Brain microvascular endothelial cell (primary cell): ENCODE measurements at places on chromosomes 4 and X.

- no peak for DNase-seq
These were observed 79.4 kb upstream of the FHL1 start for GRCh38 chrX:136067966-136068365.

- DNase-seq, result peak; percentile 50
These were observed 841 bp downstream of the ACOT9 start for GRCh38 chrX:23742174-23742696.

- no peak for DNase-seq
These were observed 53.3 kb downstream of the WDFY3 start for GRCh38 chr4:84913176-84913575.

GRCh38 chr4:108272561-108272960 lies 103.8 kb upstream of the LEF1 start:
- DNase-seq, result peak; percentile 12

DNA sequence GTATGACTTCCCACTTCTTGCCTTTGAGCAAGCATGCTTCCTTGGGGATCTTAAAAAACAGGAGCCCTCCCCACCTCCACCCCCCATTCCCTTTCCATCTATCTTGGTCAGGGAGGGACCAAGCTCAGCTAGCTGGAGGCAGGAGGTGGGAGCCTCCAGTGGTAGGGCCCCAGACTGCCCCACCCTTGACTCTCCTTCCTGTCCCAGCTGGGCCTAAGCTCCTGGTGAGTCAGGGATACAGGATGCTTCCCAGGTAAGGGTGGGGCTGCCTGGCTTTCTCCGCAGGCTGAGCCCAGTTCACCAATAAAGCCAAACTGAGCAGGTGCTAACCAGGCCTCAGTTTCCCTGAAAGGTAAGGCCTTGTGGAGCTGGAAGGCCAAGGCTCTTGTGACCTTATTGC lies 15.2 kb downstream of the EFNB1 start:
- DNase-seq, result no peak

DNA sequence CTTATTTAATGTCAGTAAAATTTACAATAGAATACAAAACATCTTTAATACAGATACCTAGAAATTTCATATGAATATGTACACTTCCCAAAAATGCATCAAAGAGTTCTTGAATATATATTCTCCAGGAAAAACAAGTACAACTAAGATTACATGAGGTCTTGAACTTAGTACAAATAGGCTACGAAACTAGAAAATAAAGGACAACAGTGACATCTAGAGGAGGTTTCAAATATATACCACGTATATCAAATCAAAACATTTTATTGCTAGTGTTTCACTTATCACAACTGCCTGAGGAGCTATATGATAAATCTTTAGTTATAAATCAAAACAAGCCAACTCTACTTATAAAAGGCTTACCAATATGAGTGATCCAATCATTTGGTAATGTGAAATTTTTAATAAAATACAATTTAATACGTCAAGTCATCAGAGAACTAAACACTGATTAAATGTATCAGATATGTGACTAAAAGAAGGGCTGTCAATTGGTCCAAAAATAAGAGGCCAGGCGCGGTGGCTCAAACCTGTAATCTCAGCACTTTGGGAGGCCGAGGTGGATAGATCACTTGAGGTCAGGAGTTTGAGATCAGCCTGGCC lies 36.6 kb downstream of the ANAPC10 start:
- DNase-seq, result no peak

GRCh38 chr4:17468619-17469221 lies 43.2 kb downstream of the QDPR start:
- peak; percentile 20 for DNase-seq

- DNase-seq, result no peak
These were observed 12.1 kb downstream of the SMS start for GRCh38 chrX:21952624-21953023.

DNA sequence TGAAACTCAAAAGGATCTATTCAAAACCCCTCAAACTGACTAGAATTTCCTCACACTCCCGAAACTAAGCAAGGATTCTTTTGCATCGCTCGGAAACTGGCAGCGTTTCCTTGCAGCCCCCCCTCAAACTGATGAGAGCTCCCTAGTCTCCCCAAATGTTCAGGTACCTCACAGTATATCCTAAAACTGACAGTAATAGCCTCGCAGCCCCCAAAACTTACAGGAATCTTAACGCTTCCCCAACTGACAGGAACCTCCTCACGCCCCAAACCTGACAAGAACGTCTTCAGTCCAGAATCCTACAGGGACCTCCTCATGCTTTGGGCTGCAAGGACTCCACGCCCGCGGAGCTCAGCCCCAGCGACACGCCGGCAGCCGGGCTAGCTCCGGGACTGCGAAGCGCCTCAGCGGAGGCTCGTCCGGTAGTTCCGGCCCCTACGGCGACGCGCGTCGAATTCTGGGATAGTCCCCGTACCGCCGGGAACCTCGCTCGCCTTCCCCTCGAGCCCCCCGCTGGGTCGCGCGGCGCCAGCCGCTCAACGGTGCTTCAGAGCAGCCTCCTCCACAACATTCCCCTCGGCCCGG lies 640 bp downstream of the PHF8 start:
- no peak for DNase-seq

DNA sequence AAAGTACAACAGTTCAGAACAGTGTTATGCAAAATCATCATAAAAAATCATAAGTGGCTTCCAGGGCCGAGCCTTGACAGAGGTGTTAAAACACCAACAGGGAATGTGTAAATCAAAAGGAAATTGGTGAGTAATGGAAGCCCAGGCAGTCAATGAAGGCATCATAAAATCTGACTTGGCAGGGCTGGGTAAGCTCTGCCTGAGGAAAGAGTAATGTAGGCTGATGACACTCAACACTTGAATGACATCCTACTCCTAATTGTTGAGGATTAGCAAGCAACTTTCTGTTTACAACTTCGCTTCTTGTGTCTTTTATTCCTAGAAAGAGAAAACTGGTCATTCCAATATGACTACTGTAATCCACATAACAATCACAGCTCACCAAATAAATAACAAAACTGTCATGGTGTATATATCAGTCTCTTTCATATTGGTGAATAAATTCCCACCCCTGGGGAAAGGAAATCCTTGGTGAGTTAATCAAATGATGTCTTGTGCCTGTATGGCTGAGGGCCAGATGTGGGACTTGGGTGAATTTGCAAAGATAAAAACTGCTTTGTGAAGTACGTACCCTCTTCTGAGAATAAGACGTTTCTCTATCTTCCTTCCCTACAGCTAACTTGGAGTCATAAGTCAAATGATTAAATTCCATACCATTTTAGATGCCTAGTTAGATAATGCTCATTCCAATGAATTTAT lies 196.8 kb downstream of the DCHS2 start:
- no peak for DNase-seq

DNA sequence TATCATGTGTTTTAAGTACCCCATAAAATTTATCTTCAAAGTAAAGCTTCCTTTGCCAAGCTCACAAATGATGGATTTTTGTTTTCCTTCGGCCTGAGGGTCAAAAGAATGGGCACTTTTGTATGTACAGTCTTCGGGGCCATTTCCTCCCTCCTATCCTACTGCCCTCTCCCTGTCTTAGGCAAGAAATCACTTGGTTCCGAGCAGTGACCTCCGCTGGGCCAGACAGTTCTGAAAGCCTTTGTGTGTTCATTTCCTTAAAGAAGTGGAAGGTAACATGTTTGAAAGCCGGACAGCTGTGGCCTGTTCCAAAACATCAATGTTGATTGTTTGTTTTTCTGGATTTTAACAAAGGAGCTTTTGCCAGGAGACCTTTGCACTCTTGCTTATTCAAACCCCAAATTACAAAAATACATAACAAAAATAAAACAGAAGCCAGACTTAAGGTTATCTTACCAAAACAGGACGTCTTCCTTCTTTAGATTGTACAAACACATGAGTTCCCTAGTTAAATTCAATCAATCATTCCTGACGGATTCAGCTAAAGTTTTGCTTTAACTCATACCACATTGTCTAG lies 110.6 kb upstream of the LIMCH1 start:
- no peak for DNase-seq

DNA sequence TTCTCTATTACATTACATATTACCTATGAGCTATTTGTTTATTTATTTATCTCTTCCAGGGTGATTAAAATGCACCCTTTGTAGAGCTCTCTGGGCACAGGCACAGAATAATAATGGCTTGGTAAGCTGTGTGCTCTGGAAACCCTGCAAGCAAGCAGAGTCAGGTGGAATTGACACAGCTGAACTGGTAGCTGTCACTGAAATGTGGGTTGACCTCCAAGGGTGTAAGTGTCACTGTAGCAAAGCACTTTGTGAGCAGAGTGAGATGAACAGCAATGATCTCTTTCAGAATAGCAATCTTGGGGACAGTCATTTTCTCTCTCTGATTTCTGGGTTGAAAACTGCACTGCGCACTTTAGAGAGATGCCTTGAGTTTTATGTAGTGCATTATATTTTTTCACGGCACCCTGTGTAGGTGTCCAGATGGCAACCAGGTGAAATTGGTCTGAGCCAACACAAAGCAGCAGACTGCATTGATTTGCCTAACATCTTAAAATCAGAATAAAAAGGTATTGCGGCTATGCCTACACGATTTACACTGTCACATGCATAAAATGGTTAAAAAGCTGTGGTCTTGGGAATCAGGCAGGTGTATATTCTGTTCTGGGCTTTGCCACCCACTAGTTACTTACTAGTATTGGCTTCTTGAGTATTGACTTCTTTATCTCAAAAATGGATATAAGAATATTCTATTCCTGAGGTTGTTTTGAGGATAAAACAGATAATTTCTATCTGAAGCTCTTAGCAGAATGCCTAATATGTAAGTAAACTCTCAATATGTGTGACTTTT lies 450.3 kb downstream of the RAPGEF2 start:
- DNase-seq, result no peak

DNA sequence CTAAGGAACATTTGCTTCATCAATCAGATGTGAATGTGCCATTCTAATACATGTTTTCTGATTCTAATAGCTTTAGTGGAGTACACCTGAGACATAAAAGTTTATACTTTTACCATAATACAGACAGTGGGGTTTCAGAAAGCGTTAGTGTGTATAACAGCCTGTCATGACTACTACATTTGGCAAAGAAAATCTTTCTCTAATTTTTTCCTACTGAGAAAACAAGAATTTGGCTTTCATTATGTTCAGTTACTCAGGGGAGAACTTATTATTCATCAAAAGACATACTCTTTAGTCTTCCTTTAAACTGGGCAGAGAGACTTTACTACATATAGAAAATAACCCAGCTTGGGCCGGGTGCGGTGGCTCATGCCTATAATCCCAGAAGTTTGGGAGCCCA lies 104.9 kb downstream of the PCDH18 start:
- DNase-seq, result no peak

DNA sequence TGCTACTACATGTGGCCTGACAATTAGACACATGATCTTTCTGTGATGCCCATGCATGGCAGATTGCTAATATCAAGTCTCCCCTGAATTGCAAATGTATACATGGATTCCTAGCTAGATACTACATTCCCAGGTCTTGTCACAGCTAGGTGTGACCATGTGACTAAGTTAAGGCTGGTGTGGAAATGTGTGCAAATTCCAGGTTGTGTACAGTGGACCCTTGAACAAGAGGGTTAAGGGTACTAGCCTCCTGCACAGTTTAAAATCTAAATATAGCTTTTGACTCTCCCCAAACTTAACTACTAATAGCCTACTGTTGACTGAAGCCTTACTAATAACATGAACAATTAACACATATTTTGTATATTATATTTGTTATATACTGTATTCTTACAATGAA lies 48.4 kb downstream of the HSD17B13 start:
- no peak for DNase-seq

DNA sequence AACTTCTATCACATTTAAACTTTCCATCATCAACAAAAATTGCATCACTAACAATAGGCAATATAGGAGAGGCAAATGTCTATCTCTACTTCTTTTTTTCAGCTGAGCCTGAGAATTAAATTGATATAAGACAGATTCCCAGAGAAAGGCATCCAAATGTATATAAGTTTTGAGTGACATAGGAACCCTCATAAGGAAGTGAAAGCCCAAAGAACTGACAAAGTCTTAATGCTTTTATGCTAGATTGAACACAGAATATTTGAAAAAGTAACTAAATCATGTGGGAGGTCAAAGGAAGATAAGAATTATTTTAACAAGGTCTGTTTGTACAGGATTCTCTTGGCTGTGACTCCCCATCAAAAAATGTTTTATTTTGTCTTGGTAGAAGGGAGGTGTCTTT lies 714.9 kb downstream of the GRXCR1 start:
- DNase-seq, result no peak

GRCh38 chr4:41287852-41288251 lies 31.1 kb downstream of the UCHL1 start:
- no peak for DNase-seq

GRCh38 chr4:172153719-172154118 lies 340.5 kb downstream of the GALNTL6 start:
- DNase-seq, result no peak

- no peak for DNase-seq
These were observed 26.7 kb downstream of the PDK3 start for GRCh38 chrX:24491741-24492140.
